ENCODE measurements at places on chromosomes 7 and 10.
A peak's percentile ranks its signal among the peaks of the same experiment; 100 is the strongest.

- H3K36me3 ChIP-seq = no peaks in the 10 kb centered on the region
- H3K27me3 ChIP-seq = no peaks in the 10 kb centered on the region
- H3K27ac ChIP-seq = no peak overlapping the region
- H3K4me3 ChIP-seq = no peak overlapping the region
- DNase-seq = no peak
These were observed 457.4 kb upstream of the GALNT17 start for GRCh38 chr7:70674571-70675010.

- no peak for DNase-seq
- no peaks in the 10 kb centered on the region for H3K4me1 ChIP-seq
- no peaks in the 10 kb centered on the region for H3K27me3 ChIP-seq
- no peak overlapping the region for H3K4me3 ChIP-seq
These were observed 390.9 kb upstream of the MKI67 start for GRCh38 chr10:128517167-128517566.

DNA sequence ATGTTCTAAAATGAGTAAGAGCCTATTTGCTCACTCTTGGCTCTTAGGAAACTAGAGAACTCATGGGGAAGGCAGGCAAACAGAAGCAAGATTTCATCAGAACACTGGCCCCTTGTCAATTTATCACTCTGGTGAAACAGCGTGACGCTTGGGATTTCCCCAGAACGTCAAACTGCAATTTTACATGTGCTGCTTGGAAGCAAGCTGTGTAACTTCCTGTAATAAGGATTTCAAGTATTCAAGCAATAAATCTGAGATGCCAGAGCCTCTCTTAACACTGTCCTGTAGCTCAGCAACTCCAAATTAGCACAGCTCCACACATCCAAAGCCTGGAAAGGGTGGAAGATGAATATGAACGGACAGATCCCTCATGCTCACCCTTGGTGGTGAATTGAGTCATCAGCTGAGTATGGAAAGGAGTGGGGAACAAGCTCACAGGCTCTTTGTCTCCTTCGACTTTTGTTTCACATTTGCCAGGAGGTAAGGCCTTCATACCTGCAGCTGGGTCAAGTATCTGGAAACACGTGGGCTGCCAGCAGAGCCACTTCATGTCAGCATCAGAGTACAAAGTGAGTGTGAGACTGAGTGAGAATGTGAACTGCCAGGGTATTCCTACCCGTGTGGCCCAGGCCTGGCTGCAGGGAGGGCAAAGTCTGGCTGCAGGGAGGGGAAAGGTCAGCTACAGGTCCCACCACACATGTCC lies 140.4 kb upstream of the NAMPT start:
- peaks cover 3% of the 10 kb centered on the region for H3K4me1 ChIP-seq
- DNase-seq = peak; percentile 3
- no peaks in the 10 kb centered on the region for H3K27me3 ChIP-seq
- H3K36me3 ChIP-seq = no peaks in the 10 kb centered on the region

- DNase-seq = no peak
- H3K4me1 ChIP-seq = no peaks in the 10 kb centered on the region
- no peak overlapping the region for H3K4me3 ChIP-seq
- H3K36me3 ChIP-seq = no peaks in the 10 kb centered on the region
- H3K27me3 ChIP-seq = no peaks in the 10 kb centered on the region
These were observed 133.1 kb downstream of the TFPI2 start for GRCh38 chr7:93757426-93757825.

GRCh38 chr7:45601816-45602540 lies 27.8 kb downstream of the ADCY1 start:
- H3K36me3 ChIP-seq = no peaks in the 10 kb centered on the region
- H3K27me3 ChIP-seq = no peaks in the 10 kb centered on the region
- no peak overlapping the region for H3K27ac ChIP-seq
- no peak overlapping the region for H3K4me3 ChIP-seq
- DNase-seq = no peak

GRCh38 chr7:26332698-26333097 lies 41.0 kb downstream of the SNX10 start:
- no peaks in the 10 kb centered on the region for H3K4me1 ChIP-seq
- H3K27me3 ChIP-seq = no peaks in the 10 kb centered on the region
- H3K27ac ChIP-seq = no peak overlapping the region
- H3K4me3 ChIP-seq = no peak overlapping the region
- no peak for DNase-seq

DNA sequence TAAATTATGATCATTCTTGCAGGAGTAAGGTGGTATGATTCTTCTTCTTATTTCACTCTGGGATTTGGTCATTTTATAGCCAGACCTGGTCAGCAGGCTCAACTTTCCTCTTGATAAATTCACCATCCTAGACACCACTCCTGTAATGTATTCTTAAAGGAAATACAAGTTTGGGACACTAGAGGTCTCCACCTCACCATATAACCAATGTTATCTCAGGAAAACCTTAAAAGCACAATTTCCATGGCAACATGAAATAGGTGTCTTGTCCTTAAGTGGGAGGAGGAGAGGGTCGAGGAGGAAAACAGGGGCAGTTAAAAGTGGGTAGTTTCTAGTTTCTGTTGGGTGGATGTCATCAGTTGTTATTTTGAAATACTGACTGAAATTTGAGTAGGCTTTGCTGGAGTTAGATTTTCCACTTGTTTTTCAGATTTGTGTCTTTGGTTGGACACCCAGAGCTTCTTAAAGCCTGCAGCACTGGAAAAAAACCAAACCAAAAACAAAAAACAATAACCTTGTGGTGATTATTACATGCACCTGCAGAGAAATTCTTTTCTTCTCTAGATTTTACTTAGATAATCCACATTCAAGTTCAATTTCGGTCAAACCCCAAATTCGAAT lies 163.1 kb downstream of the PRKCQ start:
- H3K4me1 ChIP-seq = no peaks in the 10 kb centered on the region
- no peak overlapping the region for H3K27ac ChIP-seq
- DNase-seq = no peak
- no peaks in the 10 kb centered on the region for H3K27me3 ChIP-seq
- H3K36me3 ChIP-seq = no peaks in the 10 kb centered on the region
- H3K4me3 ChIP-seq = no peak overlapping the region
